Stimulated activated CD4-positive, alpha-beta T cell treated with anti-CD3 and anti-CD28 coated beads, TNF-alpha, amount 100 ng/mL, for 24 hours (primary cell): ENCODE measurements at places on chromosomes 6 and 20.

DNA sequence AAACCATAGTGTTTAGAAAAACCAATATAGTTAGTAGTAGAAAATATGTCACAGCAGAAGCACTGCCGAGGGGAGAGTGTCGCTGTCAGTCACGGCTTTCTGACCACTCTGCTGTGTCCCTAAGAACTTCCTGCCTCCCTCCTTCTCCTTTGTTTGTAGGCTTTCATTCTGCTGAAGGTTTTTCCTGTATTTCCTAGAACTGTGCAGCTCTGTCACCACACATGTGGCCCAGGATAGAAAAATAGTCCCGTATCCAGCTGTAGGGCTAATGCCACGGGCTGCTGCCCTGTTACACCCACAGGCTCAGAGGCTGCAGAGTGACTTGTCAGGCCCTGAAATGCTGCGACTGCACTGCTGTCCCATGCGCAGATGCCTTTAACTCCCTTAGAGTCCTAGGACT is 52.6 kb upstream of the SYNJ2 start:
- DNase-seq: no peak

DNA sequence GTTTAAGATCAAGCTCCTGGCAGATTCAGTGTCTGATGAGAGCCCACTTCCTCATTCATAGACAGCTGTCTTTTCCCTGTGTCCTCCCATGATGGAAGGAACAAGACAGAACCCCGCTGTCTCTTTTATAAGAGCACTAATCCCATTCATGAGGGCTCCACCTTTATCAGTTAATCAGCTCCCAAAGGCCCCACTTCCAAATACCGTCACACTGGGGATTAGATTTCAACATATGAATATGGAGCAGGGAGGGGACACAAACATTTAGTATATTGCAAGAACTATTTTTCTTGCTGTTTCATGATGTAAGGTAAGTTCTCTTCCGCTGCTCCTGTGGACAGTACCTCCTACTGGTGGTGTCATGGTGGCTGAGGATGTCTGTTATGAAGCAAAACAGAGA is 158.3 kb upstream of the IRAK1BP1 start:
- DNase-seq: no peak

GRCh38 chr20:37270576-37271420 is 9.2 kb upstream of the GHRH start:
- DNase-seq: no peak

GRCh38 chr6:140561701-140562100 is 1187.3 kb upstream of the CITED2 start:
- no peak for DNase-seq

- no peak for DNase-seq
Observed at GRCh38 chr6:31143148-31143547, 4.3 kb upstream of the PSORS1C2 start.

GRCh38 chr6:84774157-84774984 is 10.0 kb upstream of the TBX18 start:
- no peak for DNase-seq

- DNase-seq: no peak
Observed at GRCh38 chr6:18259675-18260447, 4.5 kb downstream of the DEK start.

GRCh38 chr6:144739873-144740272 is 454.7 kb downstream of the UTRN start:
- no peak for DNase-seq

- no peak for DNase-seq
Observed at GRCh38 chr6:93604951-93605350, 185.6 kb upstream of the EPHA7 start.

DNA sequence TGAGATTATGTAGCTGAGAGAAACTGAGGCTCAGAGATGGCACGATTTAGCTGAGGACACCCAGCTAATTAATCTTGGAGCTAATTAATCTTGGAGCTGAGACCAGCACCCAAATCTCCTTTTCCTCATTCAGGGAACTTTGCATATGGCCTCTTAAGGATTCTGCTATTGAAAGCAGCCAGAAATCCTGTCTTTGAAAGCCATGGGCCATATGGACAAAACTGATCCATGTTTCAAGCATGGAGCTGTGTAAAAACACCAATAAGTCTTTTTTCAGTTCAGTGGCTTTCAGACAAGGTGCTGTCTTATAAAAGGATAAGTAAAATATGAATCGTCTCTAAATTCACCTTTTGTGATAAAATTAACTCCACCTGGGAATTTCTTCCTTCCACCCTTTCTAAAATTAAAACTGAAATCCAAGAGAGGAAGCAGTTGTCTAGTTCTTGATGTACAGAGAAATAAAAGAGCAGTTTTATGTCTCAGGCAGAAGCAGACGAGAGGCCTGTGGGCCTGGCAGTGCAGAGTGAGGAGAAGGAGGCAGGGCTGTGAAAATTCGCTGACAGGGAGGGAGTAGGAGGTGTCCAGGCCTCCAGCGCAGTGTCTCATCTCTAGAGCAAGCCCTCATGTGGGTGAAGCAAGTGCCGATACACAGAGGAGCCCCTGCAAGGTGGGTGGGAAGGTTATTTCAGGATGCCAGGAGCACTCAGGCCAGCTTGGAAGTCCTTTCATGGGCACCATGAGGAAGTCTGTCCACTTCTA is 266.9 kb downstream of the UST start:
- DNase-seq: no peak

- DNase-seq: no peak
Observed at GRCh38 chr6:44451803-44452695, 64.5 kb downstream of the CDC5L start.

DNA sequence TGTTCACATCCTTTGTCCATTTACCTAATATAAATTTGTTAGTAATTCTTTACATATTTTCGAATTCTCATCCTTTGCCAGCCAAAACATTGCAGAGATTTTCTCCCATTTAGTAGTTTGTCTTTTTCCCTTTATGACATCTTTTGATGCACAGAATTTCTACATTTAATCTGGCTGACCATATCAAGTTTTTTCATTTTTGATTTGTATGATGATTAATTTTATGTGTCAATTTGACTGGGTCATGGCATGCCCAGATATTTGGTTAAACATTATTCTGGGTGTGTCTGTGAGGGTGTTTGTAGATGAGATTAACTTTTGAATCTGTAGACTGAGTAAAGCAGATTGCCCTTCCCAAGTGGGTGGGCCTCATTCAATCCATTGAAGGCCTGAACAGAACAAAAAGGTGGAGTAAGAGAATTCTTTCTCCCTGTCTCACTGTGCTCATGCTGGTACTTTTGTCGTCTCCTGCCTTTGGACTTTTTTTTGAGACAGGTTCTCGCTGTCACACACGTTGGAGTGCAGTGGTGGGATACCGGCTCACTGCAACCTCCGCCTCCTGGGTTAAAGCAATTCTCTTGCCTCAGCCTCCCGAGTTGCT is 72.1 kb upstream of the EPB41L1 start:
- no peak for DNase-seq

DNA sequence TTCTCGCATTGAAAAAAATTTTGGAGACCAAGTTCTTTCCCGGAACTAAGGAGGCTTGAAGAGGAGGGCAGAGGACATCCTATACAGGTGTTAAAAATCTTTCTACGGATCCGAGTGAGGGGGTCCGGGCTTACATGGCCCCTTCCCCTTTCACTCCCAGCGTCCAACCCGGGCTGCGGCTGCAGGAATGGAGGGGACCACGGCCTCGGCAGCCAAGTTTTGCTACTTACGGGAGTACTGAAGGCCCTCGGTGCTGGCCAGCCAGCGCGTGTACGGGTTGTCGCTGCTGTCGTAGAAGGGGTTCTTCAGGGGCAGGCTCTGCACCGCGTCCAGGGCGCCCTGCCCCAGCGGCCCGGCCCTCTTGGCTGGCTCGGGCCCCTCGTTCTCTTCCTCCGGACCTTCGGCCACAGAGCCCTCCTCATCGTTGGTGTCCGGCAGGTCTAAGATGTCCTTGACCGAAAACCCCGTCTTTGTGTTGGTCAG is 642 bp downstream of the NKX2-2 start:
- no peak for DNase-seq
